ENCODE measurements at places on chromosomes 7 and 10. TPM values are rescaled to one million over a fixed set of nuclear protein-coding genes. Genes with fewer than 3 reads are reported as not detected.

Gene TSPAN12
- total RNA-seq, result 43.6 TPM

Gene HOXA6
- 4.6 TPM for total RNA-seq

Gene H2BK1
- total RNA-seq, result not detected

Gene UBTD1
- 37.7 TPM for total RNA-seq

Gene PRLHR
- total RNA-seq, result not detected

Gene BLNK
- 11.2 TPM for total RNA-seq

Gene CUEDC2
- 41.2 TPM for total RNA-seq

Gene RNF133
- total RNA-seq, result 1.0 TPM

Gene ACSM6
- not detected for total RNA-seq

Gene BAIAP2L1
- 21.1 TPM for total RNA-seq

Gene CALHM1
- total RNA-seq, result 0.15 TPM

GRCh38 chr7:150947241-150947745 is 30.8 kb downstream of the KCNH2 start:
- peaks cover 28% of the 10 kb centered on the region for H3K27me3 ChIP-seq
- no peak overlapping the region for H3K27ac ChIP-seq
- no peak overlapping the region for H3K4me3 ChIP-seq
- H3K36me3 ChIP-seq, result no peaks in the 10 kb centered on the region

- peaks cover 55% of the 10 kb centered on the region for H3K36me3 ChIP-seq
- no peak overlapping the region for H3K4me3 ChIP-seq
- no peak overlapping the region for H3K27ac ChIP-seq
- DNase-seq, result no peak
These were observed 10.7 kb downstream of the IKZF5 start for GRCh38 chr10:122997864-122998263.

DNA sequence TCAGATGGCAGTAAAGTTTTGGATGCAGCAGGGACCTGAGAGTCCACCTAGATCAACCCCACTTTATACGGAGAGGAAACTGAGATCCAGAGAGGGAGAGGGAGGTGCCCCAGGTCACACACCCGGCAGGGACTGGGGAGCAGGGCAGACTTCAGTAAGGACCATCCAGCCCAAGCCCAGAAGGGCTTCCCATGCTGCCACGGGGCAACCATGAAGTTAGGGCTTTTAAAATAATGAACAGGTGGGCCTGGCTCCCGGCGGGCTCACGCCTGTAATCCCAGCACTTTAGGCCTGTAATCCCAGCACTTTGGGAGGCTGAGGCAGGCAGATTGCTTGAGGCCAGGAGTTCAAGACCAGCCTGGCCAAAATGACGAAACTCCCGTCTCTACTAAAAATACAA is 98.5 kb downstream of the HIP1 start:
- H3K4me3 ChIP-seq, result no peak overlapping the region
- H3K36me3 ChIP-seq, result no peaks in the 10 kb centered on the region
- DNase-seq, result no peak
- H3K27ac ChIP-seq, result peak overlapping the region; percentile 82
- H3K4me1 ChIP-seq, result peaks cover 16% of the 10 kb centered on the region
- H3K27me3 ChIP-seq, result no peaks in the 10 kb centered on the region

DNA sequence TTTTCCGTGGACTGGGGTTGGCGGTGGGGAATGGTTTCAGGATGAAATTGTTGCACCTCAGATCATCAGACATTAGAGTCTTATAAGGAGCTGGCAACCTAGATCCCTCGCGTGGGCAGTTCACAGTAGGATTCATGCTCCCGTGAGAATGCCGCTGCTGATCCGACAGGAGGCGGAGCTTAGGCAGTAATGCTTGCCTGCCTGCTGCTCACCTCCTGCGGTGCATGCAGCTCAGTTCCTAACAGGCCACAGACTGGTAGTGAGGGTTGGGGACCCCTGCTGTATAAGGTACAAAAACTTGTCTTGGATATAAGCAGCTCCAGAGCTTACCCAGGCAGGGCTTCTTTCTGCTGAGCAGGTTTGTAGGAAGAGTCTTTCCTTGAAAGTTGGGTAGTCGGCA is 53.9 kb downstream of the SHH start:
- H3K27ac ChIP-seq, result no peak overlapping the region
- no peak overlapping the region for H3K4me3 ChIP-seq
- H3K4me1 ChIP-seq, result peaks cover 38% of the 10 kb centered on the region
- DNase-seq, result no peak
- no peaks in the 10 kb centered on the region for H3K27me3 ChIP-seq

DNA sequence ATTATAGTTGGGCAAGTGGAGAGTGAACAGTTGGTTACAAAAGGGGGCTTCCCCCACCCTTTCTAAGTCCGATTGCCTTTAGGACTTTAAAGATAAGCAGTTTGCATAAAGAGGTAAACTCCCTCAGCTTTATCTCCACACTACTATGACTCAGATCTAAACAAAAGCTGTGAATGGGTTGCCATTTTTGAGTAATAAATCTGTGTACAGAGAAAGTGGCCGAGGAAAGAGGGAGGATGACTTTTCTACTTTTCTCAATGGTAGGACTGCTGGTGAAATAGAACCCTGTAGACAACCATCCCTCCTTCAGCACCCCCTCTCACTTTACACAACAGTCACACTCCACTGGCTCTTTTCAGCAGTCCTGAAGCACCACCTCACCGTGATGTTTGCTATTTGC is 71.2 kb downstream of the DNMBP start:
- no peaks in the 10 kb centered on the region for H3K36me3 ChIP-seq
- no peaks in the 10 kb centered on the region for H3K27me3 ChIP-seq
- H3K4me1 ChIP-seq, result no peaks in the 10 kb centered on the region
- no peak for DNase-seq
- H3K4me3 ChIP-seq, result no peak overlapping the region
- no peak overlapping the region for H3K27ac ChIP-seq

DNA sequence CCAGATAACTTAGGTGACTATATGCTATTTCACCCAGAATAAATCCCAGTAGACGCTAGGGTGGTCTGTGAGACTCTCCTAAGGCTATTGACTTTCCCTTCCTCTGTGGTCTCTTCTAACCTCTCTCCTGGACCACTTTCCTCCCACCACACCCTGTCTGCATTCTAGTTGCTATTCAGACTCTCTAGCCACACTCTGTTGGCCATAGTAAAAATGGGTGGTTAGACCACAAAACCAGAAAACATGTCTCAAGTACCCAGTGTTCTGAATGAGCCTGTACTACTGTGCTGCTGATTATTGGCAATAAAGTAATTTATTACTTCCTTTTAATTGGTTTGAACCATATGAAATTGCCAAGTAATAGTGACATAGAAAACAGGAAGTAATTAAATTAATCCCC is 240.8 kb downstream of the KIF20B start:
- no peak overlapping the region for H3K27ac ChIP-seq
- H3K36me3 ChIP-seq, result no peaks in the 10 kb centered on the region
- DNase-seq, result no peak
- H3K27me3 ChIP-seq, result no peaks in the 10 kb centered on the region
- H3K4me3 ChIP-seq, result no peak overlapping the region
- H3K4me1 ChIP-seq, result no peaks in the 10 kb centered on the region

- no peak for DNase-seq
- no peaks in the 10 kb centered on the region for H3K27me3 ChIP-seq
- peaks cover 74% of the 10 kb centered on the region for H3K4me1 ChIP-seq
- peak overlapping the region; percentile 89 for H3K27ac ChIP-seq
These were observed 20.9 kb upstream of the KLF6 start for GRCh38 chr10:3805791-3806461.

GRCh38 chr10:81104494-81104893 is 566.8 kb downstream of the SH2D4B start:
- no peak overlapping the region for H3K4me3 ChIP-seq
- no peak for DNase-seq
- no peak overlapping the region for H3K27ac ChIP-seq
- H3K4me1 ChIP-seq, result no peaks in the 10 kb centered on the region
- H3K27me3 ChIP-seq, result no peaks in the 10 kb centered on the region

- no peaks in the 10 kb centered on the region for H3K27me3 ChIP-seq
- no peaks in the 10 kb centered on the region for H3K4me1 ChIP-seq
- no peak for DNase-seq
- no peak overlapping the region for H3K4me3 ChIP-seq
These were observed 1239.3 kb downstream of the TYW1 start for GRCh38 chr7:68235937-68236336.

DNA sequence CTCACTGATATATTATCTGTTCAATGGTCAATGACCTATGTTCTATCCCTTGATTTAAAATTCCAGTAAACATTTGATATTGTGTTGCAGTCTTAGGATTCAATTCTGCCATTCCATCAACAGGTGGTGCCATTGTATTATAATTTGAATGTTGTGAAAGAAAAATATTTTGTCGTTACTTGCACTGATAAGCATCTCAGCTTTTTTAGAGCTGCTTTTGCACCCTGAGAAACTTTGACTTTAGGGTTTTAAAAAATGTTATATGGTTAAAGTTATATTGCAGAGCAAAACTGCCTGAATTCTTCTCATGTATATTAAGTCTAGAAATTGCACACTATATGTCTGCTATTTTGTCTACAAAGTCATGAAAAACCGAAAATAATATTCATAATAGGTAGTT is 18.8 kb upstream of the MINDY3 start:
- no peak overlapping the region for H3K4me3 ChIP-seq
- H3K27ac ChIP-seq, result no peak overlapping the region
- peaks cover 8% of the 10 kb centered on the region for H3K27me3 ChIP-seq

GRCh38 chr10:18551473-18551872 is 99.9 kb downstream of the NSUN6 start:
- no peaks in the 10 kb centered on the region for H3K4me1 ChIP-seq
- H3K27ac ChIP-seq, result no peak overlapping the region
- H3K36me3 ChIP-seq, result peaks cover 7% of the 10 kb centered on the region
- no peak for DNase-seq
- no peak overlapping the region for H3K4me3 ChIP-seq
- H3K27me3 ChIP-seq, result no peaks in the 10 kb centered on the region

GRCh38 chr10:126650161-126650560 is 20.3 kb downstream of the C10orf90 start:
- no peak overlapping the region for H3K4me3 ChIP-seq
- no peaks in the 10 kb centered on the region for H3K27me3 ChIP-seq
- H3K27ac ChIP-seq, result no peak overlapping the region
- no peaks in the 10 kb centered on the region for H3K4me1 ChIP-seq
- no peaks in the 10 kb centered on the region for H3K36me3 ChIP-seq

DNA sequence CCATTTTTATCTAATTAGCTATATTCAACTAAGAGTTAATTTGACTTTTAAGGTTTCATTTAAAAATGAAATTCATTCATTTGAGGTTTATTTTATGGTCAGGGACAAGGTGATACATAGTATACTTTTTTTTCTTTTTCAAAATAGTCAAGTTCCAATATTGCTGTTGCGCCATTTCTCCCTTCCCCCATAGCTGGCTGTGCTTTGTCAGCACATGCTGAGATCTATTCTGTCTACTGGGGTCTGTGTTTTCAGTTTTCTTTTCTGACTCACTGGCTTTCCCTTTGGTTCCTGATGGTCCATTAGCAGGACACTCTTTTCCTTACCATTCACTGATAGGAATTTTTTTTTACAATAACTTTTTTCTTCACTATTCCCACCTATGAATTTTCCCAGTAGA is 336.4 kb upstream of the TMEM229A start:
- no peak overlapping the region for H3K4me3 ChIP-seq
- H3K36me3 ChIP-seq, result no peaks in the 10 kb centered on the region
- no peak for DNase-seq
- no peaks in the 10 kb centered on the region for H3K27me3 ChIP-seq

- H3K27ac ChIP-seq, result no peak overlapping the region
- H3K4me1 ChIP-seq, result peaks cover 13% of the 10 kb centered on the region
- no peak for DNase-seq
- no peak overlapping the region for H3K4me3 ChIP-seq
- no peaks in the 10 kb centered on the region for H3K36me3 ChIP-seq
These were observed 78.5 kb downstream of the OAT start for GRCh38 chr10:124340033-124340760.

DNA sequence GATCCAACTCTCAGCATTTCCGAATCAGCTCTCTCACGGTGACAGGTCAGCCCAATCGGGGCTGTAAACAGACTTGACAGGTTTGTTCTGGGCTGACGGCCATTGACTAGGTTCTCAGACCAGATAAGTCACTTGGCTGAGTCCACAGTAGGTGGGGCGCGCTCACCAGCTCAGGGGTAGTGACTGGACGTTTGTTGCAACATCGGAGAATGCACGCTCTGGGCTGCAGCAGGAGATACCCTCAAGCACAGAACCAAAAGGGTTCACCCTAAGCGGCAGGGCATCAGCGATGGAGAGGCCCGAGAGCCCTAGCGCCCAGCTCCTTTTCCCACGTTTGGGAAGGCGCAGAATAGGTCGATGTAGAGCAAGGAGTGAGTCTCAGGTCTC is 1.8 kb downstream of the KLLN start:
- H3K27me3 ChIP-seq, result no peaks in the 10 kb centered on the region
- no peaks in the 10 kb centered on the region for H3K36me3 ChIP-seq
- DNase-seq, result peak; percentile 86
- peaks cover 17% of the 10 kb centered on the region for H3K4me1 ChIP-seq
- peak overlapping the region; percentile 95 for H3K4me3 ChIP-seq

- no peak overlapping the region for H3K4me3 ChIP-seq
- H3K27ac ChIP-seq, result no peak overlapping the region
- no peaks in the 10 kb centered on the region for H3K36me3 ChIP-seq
- H3K4me1 ChIP-seq, result peaks cover 23% of the 10 kb centered on the region
- H3K27me3 ChIP-seq, result no peaks in the 10 kb centered on the region
These were observed 24.8 kb downstream of the ARL4A start for GRCh38 chr7:12712236-12712635.

- no peaks in the 10 kb centered on the region for H3K27me3 ChIP-seq
- no peak overlapping the region for H3K4me3 ChIP-seq
- no peak for DNase-seq
- H3K4me1 ChIP-seq, result peaks cover 79% of the 10 kb centered on the region
- peak overlapping the region; percentile 84 for H3K27ac ChIP-seq
These were observed 15.0 kb downstream of the PDLIM1 start for GRCh38 chr10:95275726-95276366.

- H3K4me1 ChIP-seq, result peaks cover 4% of the 10 kb centered on the region
- H3K27me3 ChIP-seq, result no peaks in the 10 kb centered on the region
- no peak for DNase-seq
- H3K36me3 ChIP-seq, result no peaks in the 10 kb centered on the region
- H3K4me3 ChIP-seq, result no peak overlapping the region
These were observed 283.1 kb upstream of the NRP1 start for GRCh38 chr10:33617381-33618080.

- no peaks in the 10 kb centered on the region for H3K27me3 ChIP-seq
- no peak for DNase-seq
- no peaks in the 10 kb centered on the region for H3K36me3 ChIP-seq
- no peak overlapping the region for H3K4me3 ChIP-seq
- H3K27ac ChIP-seq, result no peak overlapping the region
- H3K4me1 ChIP-seq, result peaks cover 11% of the 10 kb centered on the region
These were observed 35.9 kb downstream of the FZD1 start for GRCh38 chr7:91299952-91300775.

GRCh38 chr7:151754142-151754590 is 122.7 kb downstream of the PRKAG2 start:
- H3K27ac ChIP-seq, result peak overlapping the region; percentile 71
- no peaks in the 10 kb centered on the region for H3K27me3 ChIP-seq
- no peaks in the 10 kb centered on the region for H3K36me3 ChIP-seq
